Stomach (tissue), 19 donors: ENCODE measurements at places on chromosomes 7 and 10. TPM values are rescaled to one million over a fixed set of nuclear protein-coding genes. Genes with fewer than 3 reads are reported as not detected.

Gene CTAGE15
- total RNA-seq = not detected

Gene VPS41
- 53.1 TPM for total RNA-seq

Gene COBL
- 33.3 TPM for total RNA-seq

Gene TES
- 78.8 TPM for total RNA-seq

Gene SPDYE2B
- not detected for total RNA-seq

Gene CCDC136
- total RNA-seq = 27.2 TPM

Gene SFTPA2
- total RNA-seq = not detected

Gene ASAH2
- 0.72 TPM for total RNA-seq

Gene LLCFC1
- not detected for total RNA-seq

Gene SLC16A12
- not detected for total RNA-seq

Gene OPN4
- total RNA-seq = not detected

Gene TUBAL3
- not detected for total RNA-seq

Gene PIK3CG
- total RNA-seq = 21.9 TPM

Gene INTS15
- 203 TPM for total RNA-seq

Gene PTPRN2
- total RNA-seq = 68.3 TPM

Gene PIK3AP1
- total RNA-seq = 7.0 TPM

Gene AGMO
- total RNA-seq = 5.0 TPM

Gene CTTNBP2
- 39.7 TPM for total RNA-seq

Gene CCDC172
- not detected for total RNA-seq

Gene GPR26
- total RNA-seq = not detected
